Sigmoid colon (tissue), 7 donors: ENCODE measurements at places on chromosomes 12 and 14. TPM values are rescaled to one million over a fixed set of nuclear protein-coding genes. Genes with fewer than 3 reads are reported as not detected.
A peak's percentile ranks its signal among the peaks of the same experiment; 100 is the strongest.

The SPIC gene
- not detected for total RNA-seq

GRCh38 chr14:75267141-75267721, 11.4 kb upstream of the FOS start:
- H3K36me3 ChIP-seq = no peaks in the 10 kb centered on the region
- no peak overlapping the region for H3K4me3 ChIP-seq
- H3K4me1 ChIP-seq = peaks cover 31% of the 10 kb centered on the region

The SLC25A47 gene
- total RNA-seq = not detected

The CD163 gene
- 233 TPM for total RNA-seq

DNA sequence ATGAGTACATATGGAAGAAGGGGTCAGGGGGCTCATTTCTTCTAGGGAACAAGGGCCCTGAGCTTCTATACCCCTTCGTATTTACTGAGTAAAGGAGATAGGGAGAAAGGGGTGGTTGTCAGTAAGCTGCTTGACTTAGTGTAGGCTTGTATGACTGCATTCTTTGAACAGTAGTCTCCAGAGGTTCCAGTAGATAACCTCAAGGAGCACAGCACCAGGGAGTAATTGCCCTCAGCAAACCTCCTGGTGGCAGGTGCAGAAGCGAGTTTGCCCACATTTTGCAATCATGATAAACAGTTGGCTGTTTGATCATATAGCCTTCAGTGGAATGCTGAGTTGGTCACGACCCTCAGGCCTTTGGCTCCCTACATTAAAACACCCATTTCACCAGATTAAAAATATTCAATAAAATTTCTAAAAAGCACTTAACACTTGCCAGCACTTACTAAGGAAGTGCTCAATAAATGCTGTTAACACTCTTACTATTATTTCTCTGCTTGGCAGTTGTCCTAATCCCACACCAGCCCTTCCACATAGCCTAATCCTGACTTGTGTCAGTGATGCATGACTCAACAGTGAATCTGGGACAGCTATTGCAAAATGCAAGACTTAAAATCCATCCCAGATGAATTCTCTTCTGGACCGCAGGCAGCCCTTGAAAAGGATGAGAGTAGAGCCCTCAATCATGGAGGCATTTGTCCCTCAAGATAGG, 3.7 kb upstream of the DHRS4L2 start:
- H3K27ac ChIP-seq = no peak overlapping the region
- H3K27me3 ChIP-seq = no peaks in the 10 kb centered on the region
- no peaks in the 10 kb centered on the region for H3K4me1 ChIP-seq
- no peak for DNase-seq
- H3K36me3 ChIP-seq = no peaks in the 10 kb centered on the region

GRCh38 chr12:122989225-122989839, 8.9 kb downstream of the ARL6IP4 start:
- no peak overlapping the region for H3K4me3 ChIP-seq
- H3K4me1 ChIP-seq = peaks cover 10% of the 10 kb centered on the region
- no peaks in the 10 kb centered on the region for H3K27me3 ChIP-seq

DNA sequence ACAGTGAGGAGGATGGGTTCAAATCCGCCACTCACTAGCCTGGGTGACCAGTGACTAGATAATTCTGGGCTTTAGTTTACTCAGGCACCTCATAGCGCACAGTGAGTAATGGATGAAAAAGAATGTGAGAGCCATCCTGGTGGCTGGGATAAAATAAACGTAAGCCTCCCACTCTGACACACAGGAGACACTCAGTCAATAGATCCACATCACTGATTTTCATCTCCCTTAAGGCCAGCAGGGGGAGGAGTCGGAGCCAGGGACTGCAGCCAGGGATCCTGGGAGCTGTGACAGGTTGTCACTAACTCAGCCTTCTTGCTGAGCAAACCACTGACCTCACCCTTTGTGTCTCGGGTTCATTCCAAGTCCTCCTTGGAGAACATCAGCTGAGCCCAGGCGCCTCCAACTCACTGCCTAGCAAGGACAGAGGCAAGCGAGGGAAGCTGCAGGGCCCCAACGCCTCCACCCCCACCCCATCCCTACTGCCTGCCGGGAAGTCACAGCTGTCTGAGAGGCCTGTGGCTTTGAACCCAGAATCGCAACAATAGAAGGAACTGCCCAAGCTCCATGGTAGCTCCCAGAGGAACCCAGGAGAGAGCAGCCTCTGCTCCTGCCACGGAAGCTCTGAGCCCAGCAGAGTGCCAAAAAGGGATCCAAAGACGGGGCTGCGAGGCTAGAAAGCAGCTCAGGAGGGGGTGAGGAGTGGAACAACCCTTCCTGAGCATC, 30.7 kb downstream of the PXN start:
- DNase-seq = peak; percentile 97
- no peaks in the 10 kb centered on the region for H3K4me1 ChIP-seq
- H3K36me3 ChIP-seq = no peaks in the 10 kb centered on the region
- H3K27me3 ChIP-seq = no peaks in the 10 kb centered on the region
- H3K4me3 ChIP-seq = no peak overlapping the region

The WNT1 gene
- not detected for total RNA-seq

GRCh38 chr12:88063375-88063774, 34.2 kb upstream of the C12orf50 start:
- no peak overlapping the region for H3K4me3 ChIP-seq
- no peaks in the 10 kb centered on the region for H3K4me1 ChIP-seq
- DNase-seq = no peak
- H3K36me3 ChIP-seq = no peaks in the 10 kb centered on the region
- H3K27me3 ChIP-seq = no peaks in the 10 kb centered on the region

GRCh38 chr12:85018098-85018497, 18.0 kb downstream of the TSPAN19 start:
- no peak overlapping the region for H3K4me3 ChIP-seq
- H3K27me3 ChIP-seq = no peaks in the 10 kb centered on the region
- DNase-seq = no peak
- H3K36me3 ChIP-seq = no peaks in the 10 kb centered on the region

- no peak for DNase-seq
- H3K4me3 ChIP-seq = no peak overlapping the region
- no peaks in the 10 kb centered on the region for H3K36me3 ChIP-seq
- H3K27ac ChIP-seq = no peak overlapping the region
- no peaks in the 10 kb centered on the region for H3K27me3 ChIP-seq
- no peaks in the 10 kb centered on the region for H3K4me1 ChIP-seq
Observed at GRCh38 chr12:56928262-56928661, 5.9 kb downstream of the SDR9C7 start.

The FBXW8 gene
- 7.7 TPM for total RNA-seq

DNA sequence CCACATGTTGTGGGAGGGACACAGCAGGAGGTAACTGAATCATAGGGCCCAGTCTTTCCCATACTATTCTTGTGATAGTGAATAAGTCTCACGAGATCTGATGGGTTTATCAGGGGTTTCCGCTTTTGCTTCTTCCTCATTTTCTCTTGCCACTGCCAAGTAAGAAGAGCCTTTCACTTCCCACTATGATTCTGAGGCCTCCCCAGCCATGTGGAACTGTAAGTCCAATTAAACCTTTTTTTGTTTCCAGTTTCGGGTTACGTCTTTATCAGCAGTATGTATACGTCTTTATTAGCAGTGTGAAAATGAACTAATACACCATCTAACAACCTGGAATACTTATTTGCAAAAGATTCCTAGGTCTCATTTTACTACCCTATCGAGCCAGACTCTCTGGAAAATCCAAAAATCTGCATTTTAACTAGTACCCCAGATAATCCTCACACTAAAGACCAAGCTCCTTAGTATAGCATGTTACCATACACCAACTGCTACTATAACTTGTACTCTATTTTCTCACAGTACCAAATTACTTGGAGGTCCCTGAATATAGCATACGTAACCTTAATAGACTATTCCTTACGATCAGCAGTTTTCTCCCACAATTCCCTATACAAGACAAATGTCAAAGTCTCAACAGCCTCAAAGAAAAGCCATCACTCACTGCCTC, 11.5 kb downstream of the GTF2A1 start:
- H3K36me3 ChIP-seq = no peaks in the 10 kb centered on the region
- H3K27ac ChIP-seq = no peak overlapping the region
- H3K4me3 ChIP-seq = no peak overlapping the region

- no peaks in the 10 kb centered on the region for H3K4me1 ChIP-seq
- no peaks in the 10 kb centered on the region for H3K27me3 ChIP-seq
- H3K27ac ChIP-seq = no peak overlapping the region
- no peak overlapping the region for H3K4me3 ChIP-seq
Observed at GRCh38 chr14:82070040-82070439, 536.4 kb upstream of the SEL1L start.

GRCh38 chr12:126780343-126780742, 1486.6 kb upstream of the TMEM132C start:
- no peak overlapping the region for H3K27ac ChIP-seq
- H3K4me1 ChIP-seq = no peaks in the 10 kb centered on the region
- H3K4me3 ChIP-seq = no peak overlapping the region
- H3K36me3 ChIP-seq = no peaks in the 10 kb centered on the region

The MANSC4 gene
- not detected for total RNA-seq

DNA sequence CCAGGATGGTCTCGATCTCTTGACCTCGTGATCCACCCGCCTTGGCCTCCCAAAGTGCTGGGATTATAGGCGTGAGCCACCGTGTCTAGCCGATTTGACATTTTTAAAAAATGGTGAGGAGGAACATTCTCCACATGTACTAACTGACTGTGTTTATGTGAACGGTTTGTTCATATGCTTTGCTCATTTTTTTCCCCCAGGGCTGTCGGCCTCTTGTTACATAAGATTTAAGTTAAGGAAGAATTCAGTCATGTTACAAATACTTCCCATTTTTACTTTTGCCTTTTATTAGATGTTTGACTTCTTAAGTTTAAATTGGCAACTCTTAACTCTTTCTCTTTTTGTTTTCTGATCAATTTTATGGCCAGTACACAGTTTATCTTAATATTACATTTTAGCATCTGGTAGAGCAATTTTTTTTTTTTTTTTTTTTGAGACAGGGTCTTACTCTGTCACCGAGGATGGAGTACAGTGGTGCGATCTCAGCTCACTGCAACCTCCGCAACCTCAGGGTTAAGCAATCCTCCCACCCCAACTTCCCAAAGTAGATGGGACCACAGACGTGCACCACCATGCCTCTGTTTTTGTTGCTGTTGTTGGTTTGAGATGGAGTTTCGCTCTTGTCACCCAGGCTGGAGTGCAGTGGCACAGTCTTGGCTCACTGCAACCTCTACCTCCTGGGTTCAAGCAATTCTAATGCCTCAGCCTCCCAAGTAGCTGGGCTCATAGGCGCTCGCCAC, 9.6 kb downstream of the GNS start:
- no peak overlapping the region for H3K4me3 ChIP-seq
- no peak for DNase-seq
- H3K4me1 ChIP-seq = no peaks in the 10 kb centered on the region
- peaks cover 64% of the 10 kb centered on the region for H3K36me3 ChIP-seq
- H3K27me3 ChIP-seq = no peaks in the 10 kb centered on the region

The SLC7A7 gene
- 16.7 TPM for total RNA-seq

The TM9SF1 gene
- total RNA-seq = 36.9 TPM

DNA sequence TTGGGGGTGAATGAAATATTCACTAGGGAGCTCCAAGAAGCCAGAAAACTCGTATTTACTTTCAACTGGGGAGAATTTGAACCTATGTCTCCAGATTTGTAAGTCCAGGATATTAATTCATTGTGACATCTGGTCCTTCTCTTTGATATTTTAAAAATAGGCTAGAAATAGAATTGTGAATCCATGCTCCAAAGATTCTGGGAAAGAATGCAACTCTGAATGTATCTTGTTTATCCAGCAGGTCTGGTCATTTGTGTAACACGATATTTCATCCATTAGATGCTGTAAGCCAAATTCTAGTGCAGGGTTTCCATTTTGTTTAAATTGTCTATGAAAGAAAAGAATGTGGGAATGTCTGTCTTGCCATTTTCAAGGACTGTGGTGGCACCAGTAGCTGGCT, 334.7 kb downstream of the BMP4 start:
- H3K4me3 ChIP-seq = no peak overlapping the region
- no peak overlapping the region for H3K27ac ChIP-seq
- H3K27me3 ChIP-seq = no peaks in the 10 kb centered on the region
- H3K4me1 ChIP-seq = peaks cover 43% of the 10 kb centered on the region
- H3K36me3 ChIP-seq = no peaks in the 10 kb centered on the region

The CFAP251 gene
- 1.1 TPM for total RNA-seq

DNA sequence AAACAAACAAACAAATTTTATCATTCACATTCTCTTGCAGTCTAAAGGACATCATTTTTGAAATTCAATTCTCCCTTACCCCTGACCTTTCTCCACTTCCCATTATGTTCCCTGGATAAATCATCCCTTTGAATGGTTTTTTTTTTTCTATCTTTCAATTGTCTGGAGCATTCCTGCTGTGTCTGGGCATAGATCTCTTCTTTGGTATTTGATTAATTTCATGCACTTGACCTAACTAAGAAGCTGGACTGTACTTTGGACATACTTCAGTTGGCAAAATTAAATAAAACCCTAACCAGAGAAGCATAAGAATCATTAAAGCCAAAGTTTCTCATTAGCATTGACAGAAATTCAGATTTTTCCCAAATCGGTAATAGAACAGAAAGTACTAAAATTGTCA, 163.6 kb upstream of the BMP4 start:
- DNase-seq = no peak
- no peak overlapping the region for H3K27ac ChIP-seq
- no peaks in the 10 kb centered on the region for H3K4me1 ChIP-seq
- H3K36me3 ChIP-seq = no peaks in the 10 kb centered on the region

GRCh38 chr12:69575346-69575745, 9.9 kb upstream of the CCT2 start:
- no peak for DNase-seq
- H3K4me1 ChIP-seq = no peaks in the 10 kb centered on the region
- H3K27ac ChIP-seq = no peak overlapping the region
- no peaks in the 10 kb centered on the region for H3K27me3 ChIP-seq
- H3K4me3 ChIP-seq = no peak overlapping the region

The SPX gene
- 0.71 TPM for total RNA-seq

DNA sequence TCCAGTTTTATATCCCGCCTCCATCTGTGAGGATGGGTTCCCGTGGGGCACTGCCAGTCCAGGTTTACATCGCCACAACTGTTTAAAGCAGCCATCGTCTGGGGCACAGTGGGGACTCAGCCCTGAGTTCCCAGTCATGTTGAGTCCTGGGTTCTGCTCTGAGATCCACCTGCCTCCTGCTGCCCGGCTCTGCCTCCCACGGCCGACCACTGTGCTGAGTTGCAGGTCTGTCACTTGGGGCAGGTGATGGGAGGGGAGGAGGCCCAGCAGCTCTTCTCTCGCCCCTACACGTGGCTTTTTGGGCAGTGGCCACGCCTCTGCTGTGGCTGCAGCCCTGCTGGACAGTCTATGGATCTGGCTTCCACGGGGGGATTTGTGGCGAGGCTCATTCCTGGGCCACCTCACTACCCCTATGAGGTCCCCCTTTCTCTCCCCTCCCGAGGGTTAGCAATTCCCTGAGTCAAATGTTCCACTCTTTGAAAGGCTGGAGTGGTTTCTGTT, 143.0 kb downstream of the ADGRD1 start:
- H3K4me3 ChIP-seq = no peak overlapping the region
- peak; percentile 44 for DNase-seq
- no peak overlapping the region for H3K27ac ChIP-seq
- no peaks in the 10 kb centered on the region for H3K36me3 ChIP-seq
- no peaks in the 10 kb centered on the region for H3K4me1 ChIP-seq

DNA sequence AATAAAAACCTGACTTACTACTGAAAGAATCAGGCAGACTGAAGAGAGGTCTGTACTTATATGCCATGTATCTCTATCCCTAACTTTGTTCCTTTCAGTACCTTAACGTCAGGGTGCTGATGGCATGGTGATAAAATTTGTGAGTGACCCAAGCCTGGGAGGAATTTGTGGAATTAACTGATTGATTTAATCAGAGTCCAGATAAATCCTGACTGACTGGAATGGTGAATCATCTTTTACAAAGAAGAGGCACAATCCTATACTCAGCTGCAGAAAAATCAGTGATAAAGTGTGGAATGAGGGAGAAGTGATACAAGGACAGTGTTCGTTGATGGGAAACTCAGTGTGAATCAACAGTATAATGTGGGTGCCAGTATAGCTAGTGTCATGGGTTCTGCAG, 3.7 kb downstream of the TDG start:
- peaks cover 52% of the 10 kb centered on the region for H3K4me1 ChIP-seq
- H3K4me3 ChIP-seq = no peak overlapping the region
- no peaks in the 10 kb centered on the region for H3K36me3 ChIP-seq
- DNase-seq = no peak

The GPR132 gene
- total RNA-seq = 2.3 TPM
